CD4-positive, alpha-beta T cell (primary cell): ENCODE measurements at places on chromosomes 16 and 17.

- DNase-seq, result no peak
Observed at GRCh38 chr17:71941920-71942319, 178.9 kb upstream of the SOX9 start.

DNA sequence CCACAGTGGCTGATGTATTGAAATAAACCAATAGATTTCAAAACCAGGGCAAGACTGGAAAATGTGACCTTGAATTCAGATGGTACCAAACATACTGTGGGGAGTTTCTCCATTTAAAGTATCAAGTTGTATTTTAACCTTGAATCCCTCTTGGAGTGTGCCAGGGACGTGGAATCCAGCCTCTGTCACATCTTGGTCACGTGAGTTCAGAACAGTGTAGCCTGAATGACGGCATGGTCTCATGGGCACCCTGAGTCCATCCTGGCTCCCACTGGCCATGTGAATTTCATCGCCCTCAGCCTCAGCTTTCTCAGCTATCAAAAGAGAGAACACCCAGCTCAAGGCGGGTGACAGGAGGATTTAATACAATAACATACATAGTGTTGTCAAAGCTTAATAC is 6.8 kb downstream of the ZNF771 start:
- no peak for DNase-seq

- no peak for DNase-seq
Observed at GRCh38 chr17:66331038-66331816, 28.8 kb downstream of the PRKCA start.

- DNase-seq, result no peak
Observed at GRCh38 chr16:75043175-75043895, 44.5 kb downstream of the ZNRF1 start.

GRCh38 chr17:42855048-42855596 is 4.1 kb downstream of the AOC3 start:
- DNase-seq, result no peak

GRCh38 chr17:9644910-9645751 is at the start of gene USP43:
TSS of gene USP43 (plus strand) at chr17:9645517. CDS start at chr17:9645633, 116 bp downstream.
- DNase-seq, result peak; percentile 36

GRCh38 chr16:14455573-14455972 is 174.5 kb downstream of the PARN start:
- no peak for DNase-seq

DNA sequence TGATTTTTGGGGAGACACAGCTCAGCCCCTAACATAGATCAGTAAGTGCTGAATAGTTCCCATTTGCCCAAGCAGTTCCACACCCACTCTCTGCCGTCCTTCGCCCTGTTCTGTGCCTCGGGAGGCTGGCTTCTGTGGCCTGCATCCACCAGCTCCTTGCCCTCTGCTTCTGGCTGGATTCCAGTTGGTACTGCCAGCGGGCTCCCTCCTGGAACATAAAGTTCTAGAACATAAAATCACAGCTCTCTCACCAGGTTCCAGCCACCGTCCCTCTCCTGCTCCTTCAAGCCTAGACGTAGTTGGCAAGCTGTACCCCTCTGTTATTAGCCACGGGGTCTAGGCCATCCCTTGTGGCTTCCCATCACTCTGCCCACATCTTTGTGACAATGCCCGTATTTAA is 3.9 kb upstream of the MRPS23 start:
- DNase-seq, result no peak

GRCh38 chr17:82323514-82324234 is 6.3 kb upstream of the CD7 start:
- no peak for DNase-seq

DNA sequence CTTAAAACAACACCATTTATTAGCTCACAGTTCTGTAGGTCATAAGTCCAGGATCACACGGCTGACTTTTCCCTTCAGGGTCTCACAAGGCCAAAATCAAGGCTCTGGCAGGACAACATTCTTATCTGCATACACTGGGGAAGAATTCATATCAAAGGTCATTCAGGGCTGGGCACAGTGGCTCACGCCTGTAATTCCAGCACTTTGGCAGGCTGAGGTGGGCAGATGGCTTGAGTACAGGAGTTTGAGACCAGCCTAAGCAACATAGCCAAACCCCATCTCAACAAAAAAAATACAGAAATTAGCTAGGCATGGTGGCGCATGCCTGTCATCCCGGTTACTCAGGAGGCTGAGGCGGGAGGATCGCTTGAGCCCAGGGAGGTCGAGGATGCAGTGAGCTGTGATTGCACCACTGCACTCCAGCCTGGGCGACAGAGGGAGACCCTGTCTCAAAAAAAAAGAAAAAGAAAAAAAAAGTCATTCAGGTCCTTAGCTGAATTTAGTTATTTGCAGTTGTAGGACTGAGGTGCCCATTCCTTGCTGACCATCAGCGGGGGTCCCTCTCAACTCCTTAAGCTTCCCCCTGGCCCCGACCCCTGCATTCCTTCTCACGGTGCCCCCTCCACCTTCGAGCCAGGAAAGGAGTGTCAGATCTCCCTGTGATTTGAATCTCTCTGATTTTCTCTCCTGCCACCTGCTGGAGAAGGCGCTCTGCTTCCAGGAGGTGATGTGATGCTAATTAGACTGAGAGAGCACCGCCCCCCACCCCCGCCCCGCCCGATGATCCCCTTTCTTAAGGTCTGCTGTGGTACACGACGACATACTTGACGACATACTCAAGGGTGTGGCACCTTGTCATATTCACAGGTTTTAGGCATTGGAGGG is 91.8 kb upstream of the CLEC18A start:
- DNase-seq, result no peak

DNA sequence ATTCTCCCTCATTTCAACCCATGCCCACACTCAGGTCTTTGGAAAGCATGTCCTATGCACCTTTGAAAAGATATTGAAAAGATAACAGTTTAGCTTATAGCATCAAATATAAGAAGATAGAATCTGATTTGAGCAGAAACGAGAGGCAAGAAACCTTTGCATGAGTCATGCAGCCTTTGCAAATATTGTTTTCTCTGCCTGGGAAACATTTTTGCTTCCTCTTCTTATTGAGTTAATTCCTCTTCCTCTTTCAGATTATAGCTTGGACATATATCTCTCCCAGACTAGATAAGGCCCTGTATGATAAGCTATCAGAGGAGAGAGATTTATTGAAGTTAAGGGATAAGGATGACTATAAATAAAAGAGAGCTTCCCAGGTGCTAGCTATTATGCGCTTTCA is 46.1 kb upstream of the KCNJ2 start:
- no peak for DNase-seq

GRCh38 chr16:19882186-19882585 is 2.5 kb downstream of the GPRC5B start:
- no peak for DNase-seq

- DNase-seq, result no peak
Observed at GRCh38 chr17:50839591-50840310, 4.4 kb downstream of the WFIKKN2 start.

DNA sequence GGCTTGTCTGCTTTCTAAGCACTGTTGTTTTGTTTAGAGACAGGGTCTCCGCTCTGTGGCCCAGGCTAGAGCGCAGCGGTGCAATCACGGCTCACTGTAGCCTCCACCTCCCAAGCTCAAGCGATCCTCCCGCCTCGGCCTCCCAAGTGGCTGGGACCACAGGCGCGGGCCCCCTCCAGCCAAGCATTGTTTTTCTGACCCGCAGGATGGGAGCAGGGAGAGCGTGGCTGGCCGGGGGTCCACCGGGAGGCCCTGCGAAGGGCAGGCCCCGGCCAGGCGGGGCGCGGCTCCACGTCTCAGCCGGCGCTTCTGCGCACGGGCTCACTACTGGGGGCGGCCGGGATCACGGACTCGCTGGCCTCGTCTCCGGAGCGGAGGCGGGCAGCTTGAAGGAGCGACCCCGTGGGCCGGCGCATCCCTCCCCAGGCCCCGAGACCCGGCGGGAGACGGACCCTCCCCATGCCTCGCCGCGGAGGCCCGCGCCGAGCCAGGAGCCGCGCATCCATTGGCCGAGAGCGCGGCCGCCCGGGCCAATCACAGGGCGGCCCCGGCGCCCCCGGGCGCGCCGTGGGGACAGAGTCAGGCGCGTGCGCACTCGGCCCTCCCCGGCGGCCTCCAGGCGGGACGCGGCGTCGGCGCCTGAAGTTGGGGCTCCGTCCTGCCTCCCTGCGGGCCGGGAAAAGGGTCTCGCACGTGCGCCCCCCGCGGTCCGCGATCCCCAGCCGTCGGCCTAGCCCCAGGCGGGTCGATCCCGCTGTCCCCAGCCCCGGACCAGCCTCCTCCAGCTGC is 24.9 kb downstream of the ACTG1 start:
- peak; percentile 88 for DNase-seq

DNA sequence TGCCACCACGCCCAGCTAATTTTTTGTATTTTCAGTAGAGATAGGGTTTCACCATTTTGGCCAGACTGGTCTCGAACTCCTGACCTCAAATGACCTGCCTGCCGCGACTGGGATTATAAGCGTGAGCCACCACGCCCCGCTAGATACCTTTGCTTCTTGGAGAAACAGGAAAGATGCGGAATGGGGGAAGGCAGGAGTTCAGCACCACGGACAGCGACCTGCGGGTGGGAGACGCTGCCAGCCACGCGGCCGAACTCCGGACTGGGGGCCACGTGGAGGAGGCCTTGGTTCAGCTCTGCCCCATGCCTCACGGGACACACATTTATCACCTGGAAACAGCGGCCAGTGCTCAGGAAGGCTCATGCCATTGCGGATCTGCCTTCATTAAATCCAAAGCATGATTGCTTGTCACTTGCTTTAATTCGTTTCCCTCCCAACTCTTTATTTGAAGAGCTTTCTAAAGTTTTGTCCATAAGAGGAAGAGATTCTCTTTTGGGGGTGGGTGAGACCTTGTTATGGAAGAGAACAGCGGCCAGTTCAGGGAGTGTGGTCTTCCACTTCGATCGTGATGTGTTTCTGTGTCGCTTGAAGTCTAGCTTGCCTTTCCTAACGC is 219.9 kb downstream of the ENGASE start:
- peak; percentile 63 for DNase-seq

DNA sequence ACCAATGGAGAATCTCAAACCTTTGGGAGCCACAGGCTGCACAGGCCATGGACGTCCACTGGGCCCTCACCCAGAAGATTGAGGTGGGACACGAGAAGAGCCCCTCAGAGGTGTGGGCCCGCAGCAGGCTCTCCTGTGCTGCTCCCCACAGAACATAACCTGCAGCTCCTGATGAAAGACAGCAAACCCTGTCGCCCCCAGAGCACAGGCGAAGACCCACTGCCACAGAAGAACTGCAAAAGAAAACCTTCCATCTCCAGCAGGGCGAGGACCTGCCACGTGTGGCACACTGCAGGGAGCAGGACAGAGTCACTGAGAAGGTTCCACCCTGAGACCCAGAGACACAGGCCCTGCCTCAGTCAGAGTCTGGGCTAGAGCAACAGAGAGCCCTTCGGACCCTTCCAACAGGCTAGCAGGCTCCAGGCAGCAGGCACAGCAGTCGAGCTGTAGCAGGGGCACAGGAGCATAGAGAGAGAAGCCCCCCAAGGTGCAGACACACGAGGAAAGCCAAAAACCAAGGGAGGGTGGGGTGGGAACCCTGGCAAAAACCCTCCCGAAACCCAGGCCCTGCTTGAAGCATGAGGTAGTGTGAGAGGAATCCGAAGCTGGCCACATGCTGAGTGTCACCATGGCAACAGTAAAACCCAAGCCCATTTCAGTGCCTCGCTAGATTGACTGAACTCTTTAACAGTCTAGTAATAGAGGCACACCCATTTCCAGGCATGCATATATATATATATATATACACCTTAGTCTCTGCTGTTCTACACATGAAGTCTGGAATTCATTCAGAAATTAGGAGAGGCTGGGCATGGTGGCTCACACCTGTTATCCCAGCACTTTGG is 60.0 kb upstream of the CHMP6 start:
- no peak for DNase-seq
